ENCODE measurements at places on chromosomes 2 and 18.
A peak's percentile ranks its signal among the peaks of the same experiment; 100 is the strongest.

GRCh38 chr2:125169764-125170146 is 1144.7 kb downstream of the CNTNAP5 start:
- no peak for DNase-seq

DNA sequence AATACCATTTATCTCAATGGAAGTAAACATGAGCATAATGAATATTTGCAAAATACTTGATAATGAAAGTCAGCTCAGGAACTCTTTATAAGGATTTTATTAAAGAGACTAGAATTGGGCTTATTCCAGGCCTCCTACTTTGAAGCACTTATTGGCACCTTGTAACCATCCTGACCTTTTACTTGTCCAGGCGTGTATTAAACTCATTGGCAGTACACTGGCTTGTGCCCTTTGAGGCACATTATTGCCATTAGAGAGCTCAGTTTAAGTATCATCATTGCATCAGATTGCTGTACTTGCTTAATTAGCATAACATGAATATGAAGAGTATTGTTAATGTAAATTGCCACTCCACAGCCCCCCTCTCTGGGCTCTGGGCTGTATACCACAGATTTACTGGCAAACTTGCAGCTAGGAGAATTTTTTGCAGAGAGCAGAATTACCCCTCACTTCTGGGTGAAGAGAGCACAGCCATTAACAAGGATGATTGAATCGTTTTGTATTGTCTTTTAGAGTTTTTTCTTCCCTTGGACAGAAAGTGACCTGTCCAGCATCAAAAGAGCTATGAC is 72.5 kb downstream of the XIRP2 start:
- no peak for DNase-seq

DNA sequence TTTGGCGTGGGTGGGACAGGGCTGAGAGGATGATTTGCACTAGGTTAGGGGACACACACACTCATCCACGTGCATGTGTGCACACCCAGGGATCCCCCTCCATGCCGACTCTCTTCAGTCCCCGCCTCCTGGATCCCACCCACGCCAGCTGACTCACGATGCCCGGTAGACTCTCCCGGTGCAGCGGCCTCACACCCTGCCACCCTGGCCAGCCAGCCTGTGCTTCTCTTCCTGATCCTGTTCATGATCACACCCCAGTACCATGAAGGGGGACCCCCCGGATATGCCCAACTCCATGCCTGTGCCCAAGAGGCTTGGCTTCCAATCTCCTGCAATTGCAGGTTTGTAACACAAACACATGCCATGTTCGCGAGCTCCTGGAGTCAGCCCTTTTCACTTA is 157.8 kb upstream of the HDAC4 start:
- DNase-seq = no peak

GRCh38 chr2:18824325-18824790 is 235.0 kb upstream of the NT5C1B start:
- peak; percentile 96 for DNase-seq

- DNase-seq = no peak
These were observed 29.9 kb upstream of the TRIB2 start for GRCh38 chr2:12686708-12687283.

GRCh38 chr2:64477979-64478378 is 24.0 kb downstream of the LGALSL start:
- DNase-seq = no peak

GRCh38 chr2:205701509-205701908 is 19.2 kb downstream of the NRP2 start:
- DNase-seq = no peak

DNA sequence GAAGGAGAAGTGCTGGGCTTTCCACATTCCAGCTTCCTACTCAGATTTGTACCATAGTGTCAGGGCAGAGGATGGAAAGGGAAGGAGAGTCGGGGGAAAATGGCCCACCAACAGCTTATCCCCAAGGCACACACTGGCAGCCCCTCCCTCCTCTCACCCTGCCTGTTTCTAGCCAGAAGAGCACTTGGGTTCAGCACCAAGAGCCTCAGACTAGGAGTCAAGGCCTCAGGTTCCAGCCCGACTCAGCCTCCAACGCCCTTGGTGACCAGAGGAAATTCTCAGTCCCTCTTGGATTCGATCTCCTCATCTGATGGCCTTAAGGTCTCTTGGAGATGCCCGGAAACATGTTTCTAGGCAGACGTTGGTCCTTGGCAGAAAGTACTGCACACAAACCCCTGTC is 53.9 kb downstream of the TNS1 start:
- DNase-seq = no peak

DNA sequence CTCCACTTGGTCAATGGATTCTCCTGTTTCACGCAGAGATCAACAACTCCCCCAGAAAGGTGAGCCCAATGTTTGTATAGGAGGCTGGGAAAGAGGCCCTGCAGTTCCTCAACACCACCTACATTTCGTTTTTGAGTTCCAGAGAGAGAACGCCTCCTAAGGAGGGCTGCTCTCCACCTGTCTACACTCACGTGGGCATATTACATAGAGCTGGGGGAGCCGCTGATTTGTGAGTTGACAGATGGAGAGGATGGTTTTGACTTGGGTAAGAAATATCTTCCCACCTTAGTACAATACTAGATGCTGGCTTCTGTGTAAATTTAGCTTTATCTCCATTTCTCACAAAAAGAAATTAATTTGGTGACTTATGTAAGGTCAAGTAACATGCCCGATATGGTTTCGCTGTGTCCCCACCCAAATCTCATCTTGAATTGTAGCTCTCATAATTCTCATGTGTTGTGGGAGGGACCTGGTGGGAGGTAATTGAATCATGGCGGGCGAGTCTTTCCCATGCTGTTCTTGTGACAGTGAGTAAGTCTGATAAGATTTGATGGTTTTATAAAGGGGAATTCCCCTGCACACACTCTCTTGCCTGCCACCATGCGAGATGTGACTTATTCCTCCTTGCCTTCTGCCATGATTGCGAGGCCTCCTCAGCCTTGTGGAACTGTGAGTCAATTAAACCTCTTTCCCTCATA is 274.5 kb upstream of the PXDN start:
- no peak for DNase-seq

DNA sequence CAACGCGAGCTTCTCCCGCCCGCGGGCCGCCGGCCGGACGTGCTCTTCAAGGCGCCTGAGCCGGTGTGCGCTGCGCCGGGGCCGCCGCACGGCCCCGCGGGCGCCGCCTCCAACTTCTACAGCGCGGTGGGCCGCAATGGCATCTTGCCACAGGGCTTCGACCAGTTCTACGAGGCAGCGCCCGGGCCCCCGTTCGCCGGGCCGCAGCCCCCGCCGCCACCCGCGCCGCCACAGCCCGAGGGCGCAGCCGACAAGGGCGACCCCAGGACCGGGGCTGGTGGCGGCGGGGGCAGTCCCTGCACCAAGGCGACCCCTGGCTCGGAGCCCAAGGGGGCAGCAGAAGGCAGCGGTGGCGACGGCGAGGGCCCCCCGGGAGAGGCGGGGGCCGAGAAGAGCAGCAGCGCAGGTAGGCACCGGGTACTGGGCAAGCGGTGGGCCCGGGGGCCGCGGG is 676 bp downstream of the HOXD11 start:
- no peak for DNase-seq

- peak; percentile 67 for DNase-seq
These were observed 30.1 kb upstream of the GTF2A1L start for GRCh38 chr2:48587560-48587959.

GRCh38 chr2:143451642-143452281 is 322.5 kb downstream of the ARHGAP15 start:
- no peak for DNase-seq
